Fibroblast of skin of scalp (primary cell): ENCODE measurements at places on chromosomes 11 and 22.
A peak's percentile ranks its signal among the peaks of the same experiment; 100 is the strongest.

DNA sequence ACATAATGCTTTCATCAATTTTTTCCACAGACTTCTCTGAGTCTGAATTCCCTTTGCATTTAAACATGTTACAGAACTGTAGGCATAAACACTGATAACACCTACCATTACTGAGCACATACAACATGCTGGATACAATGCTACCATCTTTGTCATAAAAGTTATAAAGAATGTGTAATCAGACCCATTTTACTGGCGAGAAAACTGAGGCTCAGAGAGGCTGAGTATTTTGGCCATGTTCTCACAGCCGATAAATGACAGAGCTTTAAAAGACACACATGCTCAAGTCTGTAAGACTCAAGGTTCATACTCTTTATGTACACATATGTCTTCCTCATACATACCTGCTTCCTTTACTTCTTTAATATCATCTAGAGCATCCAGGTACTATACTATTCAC lies 2.6 kb downstream of the RRAS2 start:
- DNase-seq, result no peak

- DNase-seq, result peak; percentile 76
These were observed 374 bp downstream of the NLRP10 start for GRCh38 chr11:7964873-7965272.

DNA sequence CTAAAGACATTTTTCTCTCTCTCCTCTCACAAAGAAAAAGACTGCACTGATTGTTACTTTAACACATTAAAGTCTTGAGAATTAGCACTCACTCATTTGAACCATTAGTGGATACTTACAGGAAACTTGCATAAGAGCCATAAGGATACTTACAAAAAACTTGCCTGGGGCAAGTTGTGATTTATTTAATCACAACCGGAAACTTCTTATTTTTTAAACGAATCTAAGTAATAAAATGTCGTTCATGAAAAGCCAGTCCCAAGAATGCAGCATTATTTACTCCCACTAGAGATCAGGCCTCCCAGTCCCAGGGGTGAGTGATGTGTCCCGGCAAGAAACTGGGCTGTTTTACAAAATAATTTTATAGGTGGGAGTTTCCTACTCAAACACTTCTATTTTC lies 59.3 kb upstream of the TTC12 start:
- DNase-seq, result no peak

DNA sequence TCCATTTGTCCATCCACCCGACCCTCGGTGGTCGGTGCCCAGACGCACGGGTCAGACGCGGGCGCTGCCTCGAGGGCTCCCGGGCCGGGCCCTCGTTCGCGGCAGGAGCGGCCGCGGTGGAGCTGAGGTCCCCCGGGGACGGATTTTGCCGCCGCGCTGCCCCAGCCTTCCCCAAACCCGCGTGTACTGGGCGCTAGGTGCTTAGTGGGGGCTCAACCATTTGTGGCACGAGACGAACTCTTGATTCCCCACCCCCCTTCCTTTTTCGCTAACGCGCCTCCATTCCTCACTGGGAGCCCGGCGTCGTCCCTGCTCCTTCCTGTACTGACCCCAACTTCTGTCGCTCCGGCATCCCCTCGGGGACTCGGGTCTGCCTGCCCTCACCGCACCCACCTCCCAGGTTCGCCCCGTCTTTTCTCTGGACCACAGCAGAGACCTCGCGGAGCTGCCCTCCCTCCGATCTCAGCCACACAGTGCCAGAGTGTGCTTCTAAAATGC lies 789 bp upstream of the CBX7 start:
- no peak for DNase-seq

DNA sequence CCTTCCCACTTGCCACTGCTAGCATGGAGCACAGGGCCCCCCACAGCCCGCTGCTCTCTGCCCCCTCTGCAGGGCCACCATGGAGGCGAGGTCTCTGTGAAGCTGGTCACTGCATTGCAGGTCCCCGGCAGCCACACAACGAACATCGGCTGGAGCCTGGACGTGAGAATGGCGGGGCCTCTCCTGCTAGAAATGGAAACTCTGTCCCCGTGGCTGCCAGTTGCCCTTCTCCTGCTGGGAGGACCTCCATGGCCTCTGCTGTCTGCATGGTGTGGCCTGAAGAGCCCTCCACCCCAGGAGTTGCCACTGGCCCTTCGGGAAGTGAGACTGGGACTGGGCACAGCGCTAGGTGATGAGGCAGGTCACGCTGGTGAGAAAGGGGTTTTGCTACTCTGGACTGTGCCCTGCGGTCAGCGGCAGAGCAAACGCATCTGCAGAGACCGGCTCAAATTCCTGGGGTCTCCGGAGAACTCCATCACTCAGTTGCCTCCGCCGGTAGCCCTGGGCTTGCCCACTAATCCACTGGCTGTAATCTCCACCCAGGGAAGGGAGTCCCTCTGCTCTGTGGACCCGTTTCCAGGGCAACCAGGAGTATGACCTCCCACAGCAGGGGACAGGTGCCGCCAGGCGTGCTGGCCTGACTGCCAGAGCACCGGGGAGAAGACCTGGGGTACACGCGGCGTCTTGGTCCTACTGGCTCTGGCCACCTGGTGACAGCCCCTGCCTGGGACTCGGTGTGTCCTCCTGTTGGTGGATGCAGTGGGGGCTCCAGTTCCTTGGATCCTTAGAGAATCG lies 806.3 kb downstream of the BRD1 start:
- no peak for DNase-seq

- no peak for DNase-seq
These were observed 1.7 kb downstream of the MRGPRD start for GRCh38 chr11:68978931-68979594.

- peak; percentile 3 for DNase-seq
These were observed 930.7 kb downstream of the BRD1 start for GRCh38 chr22:48896766-48897644.

- DNase-seq, result no peak
These were observed 96.3 kb downstream of the C11orf65 start for GRCh38 chr11:108370990-108371389.
